Eye (tissue), 1 donor: ENCODE measurements at places on chromosomes 11 and 22.

DNA sequence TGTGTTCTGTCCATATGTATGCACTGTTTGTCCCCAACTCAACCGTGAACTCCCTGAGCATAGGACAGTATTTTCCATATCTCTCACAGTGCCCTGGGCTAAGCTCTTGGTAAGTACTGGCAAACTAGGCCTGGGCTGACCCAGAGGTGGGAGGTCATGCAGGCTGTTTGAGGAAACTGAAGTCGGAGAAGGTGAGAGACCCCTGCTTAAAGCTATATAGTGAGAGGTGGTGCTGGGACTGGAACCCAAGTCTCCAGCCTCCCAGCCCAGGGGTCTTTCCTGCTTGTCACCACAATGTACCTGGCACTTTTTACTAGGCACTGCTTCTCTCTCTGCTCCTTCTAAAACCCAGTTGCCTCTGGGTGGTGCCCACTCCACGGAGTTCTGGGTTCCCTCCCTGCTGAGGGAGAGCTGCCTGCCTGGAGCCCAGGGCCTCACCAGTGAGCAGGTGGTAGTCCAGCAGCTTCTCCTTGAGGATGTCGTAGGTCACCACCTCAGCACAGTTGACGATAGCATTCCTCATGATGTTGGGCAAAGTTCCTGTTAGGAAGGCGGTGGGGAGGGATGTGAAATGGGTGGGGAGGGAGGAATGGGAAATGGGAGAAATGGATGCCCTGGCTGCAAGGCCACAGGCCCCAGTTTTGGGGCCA is 4.7 kb downstream of the UCP3 start:
- DNase-seq: no peak

DNA sequence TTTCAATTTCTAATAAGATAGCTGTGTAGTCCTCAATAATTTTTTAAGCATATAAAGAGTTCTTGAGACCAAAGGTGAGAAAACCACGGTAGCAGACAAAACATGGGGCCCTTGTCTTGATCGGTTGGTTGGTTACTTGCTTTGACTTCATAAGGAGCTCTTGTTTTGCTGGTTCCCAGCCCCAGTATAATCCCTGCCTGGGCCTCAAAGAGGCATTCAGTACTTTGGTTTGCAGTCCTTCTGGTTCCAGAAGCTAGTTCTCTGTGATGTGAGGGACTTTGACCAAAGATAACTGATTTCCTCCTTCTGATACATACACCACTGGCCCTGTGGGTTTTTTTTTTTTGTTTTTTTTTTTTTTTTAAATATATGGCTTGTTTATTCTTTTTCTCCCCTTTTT is 17.1 kb downstream of the MARK2 start:
- DNase-seq: no peak

GRCh38 chr22:29184849-29185490 is 20.7 kb upstream of the EMID1 start:
- no peak for DNase-seq

- DNase-seq: no peak
These were observed 1.8 kb downstream of the BET1L start for GRCh38 chr11:205221-206001.

- no peak for DNase-seq
These were observed 70.6 kb upstream of the TTLL12 start for GRCh38 chr22:43257549-43257948.

- DNase-seq: no peak
These were observed 7.9 kb upstream of the SLC37A2 start for GRCh38 chr11:125055107-125055715.

- DNase-seq: no peak
These were observed 7.1 kb upstream of the VWA5A start for GRCh38 chr11:124108156-124108555.

DNA sequence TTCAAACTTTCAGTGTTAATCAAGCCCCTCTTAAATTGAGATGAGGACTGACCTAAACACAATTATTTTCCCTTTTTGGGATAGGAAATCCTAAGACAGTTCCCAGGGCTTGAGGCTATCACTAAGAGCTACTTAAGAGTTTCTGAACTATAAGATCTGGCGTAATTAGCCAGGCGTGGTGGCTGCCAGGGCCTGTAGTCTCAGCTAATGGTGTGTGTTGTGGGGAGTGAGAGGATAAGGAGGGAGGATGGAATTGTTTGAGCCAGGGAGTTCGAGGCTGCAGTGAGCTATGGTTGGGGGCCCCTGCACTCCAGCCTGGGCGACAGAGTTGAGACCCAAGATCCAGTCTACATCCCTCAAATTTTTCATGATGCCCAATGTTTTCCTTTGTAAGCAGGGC is 23.5 kb upstream of the EXPH5 start:
- no peak for DNase-seq

DNA sequence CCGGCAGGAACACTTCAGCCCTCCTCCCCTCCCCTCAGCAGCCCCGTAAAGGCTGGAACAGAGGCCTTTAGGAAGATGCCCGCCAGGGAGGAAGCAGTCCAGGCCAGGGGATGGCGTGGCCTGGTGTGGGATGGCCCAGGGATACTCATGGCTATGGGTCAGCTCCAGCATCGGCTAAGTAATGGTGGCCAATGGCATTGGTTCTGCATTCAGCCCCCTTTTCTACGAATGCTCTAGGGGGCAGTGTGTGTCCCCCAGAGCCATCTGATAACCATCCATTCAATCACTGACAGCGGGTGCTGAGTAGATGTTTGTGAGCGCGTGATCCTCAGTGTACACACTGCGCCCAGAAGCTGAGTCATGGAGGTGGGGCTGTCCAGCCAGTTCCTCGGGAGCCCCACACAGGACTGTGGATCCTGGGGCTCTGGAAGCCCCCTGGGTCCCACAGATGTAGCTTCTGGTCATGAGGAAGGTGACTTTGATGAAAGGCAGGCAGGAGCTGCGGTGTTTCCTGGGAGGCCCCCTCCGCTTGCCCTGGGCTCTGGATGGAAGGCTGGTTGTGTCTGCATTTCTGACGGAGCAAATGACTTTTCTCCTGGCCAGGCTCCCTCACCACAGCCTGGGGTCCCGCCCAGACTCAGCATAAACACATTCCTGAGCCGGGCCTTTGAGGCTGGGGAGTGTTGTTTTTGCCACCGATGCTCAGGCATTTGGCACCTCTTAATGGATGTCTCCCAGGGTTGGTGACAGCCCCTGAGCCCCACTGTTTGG is 46.5 kb downstream of the FBLN1 start:
- DNase-seq: no peak

DNA sequence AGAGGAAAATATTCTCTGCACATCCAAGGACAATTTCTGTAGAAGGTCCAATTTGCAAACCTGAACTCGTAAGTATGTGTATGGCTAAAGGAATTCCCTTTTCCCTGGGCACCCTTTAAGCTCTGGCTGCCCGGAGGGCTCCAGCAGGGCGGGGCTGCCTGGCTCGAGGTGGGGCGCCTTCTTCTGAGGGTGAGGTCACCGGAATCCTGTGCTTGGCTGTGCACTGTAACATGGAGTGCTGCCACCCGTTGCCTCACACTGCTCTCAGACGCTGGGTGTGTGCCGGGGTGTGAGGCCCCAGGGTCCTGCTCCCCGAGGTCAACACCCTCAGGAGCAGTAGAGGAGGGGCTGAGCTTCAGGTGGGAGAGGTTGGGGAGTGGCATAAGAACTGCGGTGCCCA is 61.5 kb downstream of the SYN3 start:
- no peak for DNase-seq

DNA sequence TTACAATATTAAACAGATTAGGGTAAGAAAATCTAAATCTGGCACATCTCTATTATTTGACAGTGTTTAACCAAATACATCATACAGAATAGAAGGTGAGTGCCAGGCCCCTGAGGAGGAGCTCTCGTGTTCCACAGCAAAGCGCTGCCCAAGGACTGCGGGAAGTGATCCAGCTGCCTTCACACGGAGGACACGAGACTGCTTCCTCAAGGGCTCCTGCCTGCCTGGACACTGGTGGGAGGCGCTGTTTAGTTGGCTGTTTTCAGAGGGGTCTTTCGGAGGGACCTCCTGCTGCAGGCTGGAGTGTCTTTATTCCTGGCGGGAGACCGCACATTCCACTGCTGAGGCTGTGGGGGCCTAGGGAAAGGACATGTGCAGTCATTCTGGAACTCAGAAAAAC is 71.1 kb downstream of the NCAPD3 start:
- DNase-seq: no peak

GRCh38 chr11:15555161-15555560 is 440.4 kb downstream of the INSC start:
- no peak for DNase-seq

DNA sequence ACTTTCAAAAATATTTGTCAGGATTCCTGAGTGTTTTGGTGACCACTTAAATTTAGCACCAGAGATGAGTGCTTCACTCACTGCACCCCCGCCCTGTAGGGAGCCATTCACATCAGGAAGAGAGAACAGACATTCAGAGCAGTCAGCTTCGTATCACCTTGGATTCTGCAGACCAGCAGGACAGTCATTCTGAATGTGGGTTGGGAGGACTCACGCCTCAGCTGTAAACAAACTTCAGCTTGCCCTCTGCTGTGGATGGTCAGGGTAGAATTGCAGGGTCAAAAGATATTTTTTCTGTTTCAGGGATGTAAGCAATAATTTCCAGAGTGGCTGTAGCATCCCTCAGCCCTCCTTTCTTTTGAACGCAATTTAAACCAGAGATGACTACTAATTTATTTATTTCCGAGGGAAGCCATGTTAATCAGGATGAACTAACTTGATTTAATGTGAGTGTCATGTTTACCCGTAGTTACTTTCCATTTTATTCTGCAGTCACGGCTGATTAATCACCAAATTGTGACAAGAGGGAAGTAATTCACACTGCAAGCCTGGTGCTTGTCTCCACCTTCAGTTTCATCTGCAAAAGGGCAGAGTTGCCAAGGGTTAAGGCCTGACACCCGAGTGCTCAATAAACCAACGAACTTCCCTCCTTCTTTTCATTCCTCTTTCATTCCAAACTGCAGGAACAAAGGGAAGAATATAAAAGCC is 174.2 kb upstream of the DDI1 start:
- peak; percentile 15 for DNase-seq

- peak; percentile 44 for DNase-seq
These were observed 271.7 kb downstream of the CTTN start for GRCh38 chr11:70669871-70670675.

- DNase-seq: no peak
These were observed 18.7 kb upstream of the GNB1L start for GRCh38 chr22:19873138-19873959.

DNA sequence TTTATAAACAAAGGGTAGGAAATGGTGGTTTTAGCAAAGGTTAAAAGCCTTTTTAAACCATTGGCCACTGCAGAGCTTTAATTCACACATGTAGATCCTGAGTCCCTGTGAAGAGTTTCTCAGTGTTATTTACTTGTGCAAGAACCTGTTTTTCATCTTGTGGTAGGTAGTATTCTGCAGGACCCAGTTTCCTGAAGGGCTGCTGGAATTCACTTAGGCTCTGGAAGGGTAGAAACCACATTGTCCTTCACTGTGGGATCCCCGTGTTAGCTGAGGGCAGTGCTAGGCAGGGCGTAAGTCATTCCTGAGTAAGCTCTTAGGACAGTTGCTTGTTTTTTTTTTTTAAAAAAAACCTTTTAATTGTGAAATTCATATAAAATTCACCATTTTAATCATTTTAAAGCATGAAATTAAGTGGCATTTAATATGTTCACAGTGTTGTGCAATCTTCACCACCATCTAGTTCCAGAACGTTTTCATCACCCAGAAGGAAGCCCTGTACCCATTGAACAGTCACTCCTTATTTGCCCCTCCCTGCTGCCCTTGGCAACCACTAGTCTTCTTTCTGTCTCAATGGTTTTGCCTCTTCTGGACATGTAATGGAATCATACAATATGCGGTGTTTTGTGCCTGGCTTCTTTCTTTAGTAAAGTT is 77.7 kb downstream of the C22orf31 start:
- no peak for DNase-seq

DNA sequence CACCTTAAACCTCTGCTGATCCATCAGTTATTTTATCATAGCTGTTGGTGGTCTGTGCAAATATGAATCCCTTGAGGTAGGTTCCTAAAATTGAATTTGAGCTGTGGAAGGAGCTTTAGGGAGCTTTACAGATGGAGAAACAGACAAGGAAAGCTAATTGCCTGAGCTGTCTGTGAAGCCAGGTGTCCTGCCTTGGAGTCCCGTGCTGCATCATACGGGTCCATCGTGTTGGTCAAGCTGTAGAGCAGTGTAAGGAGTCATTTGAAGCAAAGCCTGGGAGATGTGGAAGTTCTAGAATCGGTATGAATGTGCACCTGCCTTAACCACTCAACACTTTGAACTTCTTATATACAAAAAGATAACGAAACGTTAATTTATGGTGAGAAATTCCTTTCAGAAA is 1.0 kb downstream of the POLA2 start:
- no peak for DNase-seq

DNA sequence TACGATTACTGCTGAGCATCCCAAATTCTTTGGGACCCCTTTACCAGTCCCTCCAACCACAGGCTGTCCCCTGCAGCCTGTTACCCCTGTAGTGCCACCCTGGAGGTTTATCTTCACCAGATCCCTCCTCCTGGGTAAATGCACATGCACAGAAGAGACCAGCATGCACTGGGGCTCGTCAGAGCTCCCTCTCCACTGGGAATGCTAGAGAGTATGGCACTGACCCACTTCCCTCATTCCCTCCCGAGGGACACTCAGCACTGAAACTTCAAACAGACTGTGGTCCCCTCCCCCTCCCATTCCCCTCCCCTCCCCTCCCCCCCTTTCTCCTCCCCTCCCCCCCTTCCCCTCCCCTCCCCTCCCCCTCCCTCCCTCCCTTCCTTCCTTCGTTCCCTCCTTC is 49.1 kb downstream of the C11orf91 start:
- DNase-seq: peak; percentile 43

DNA sequence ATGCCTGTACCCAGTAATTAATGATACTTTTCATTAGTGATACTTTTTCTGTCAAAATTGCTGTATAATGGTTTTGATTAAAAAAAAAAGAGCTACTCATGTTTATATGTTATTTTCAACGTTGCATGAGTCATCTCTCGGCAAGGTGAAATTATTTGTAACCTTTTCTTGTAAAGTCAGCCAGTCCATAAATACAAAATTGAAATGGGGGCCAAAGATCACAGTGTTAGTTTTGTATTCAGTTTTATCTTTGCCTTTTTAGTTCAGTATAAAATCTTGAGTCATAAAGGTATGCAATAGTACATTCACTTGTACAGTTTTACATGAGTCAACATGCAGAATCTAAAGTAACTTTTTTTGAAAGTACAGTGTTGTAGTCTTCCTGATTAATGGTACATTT is 4.3 kb downstream of the ARHGEF12 start:
- no peak for DNase-seq
